Naive thymus-derived CD8-positive, alpha-beta T cell (primary cell): ENCODE measurements at places on chromosomes 12 and 14.

DNA sequence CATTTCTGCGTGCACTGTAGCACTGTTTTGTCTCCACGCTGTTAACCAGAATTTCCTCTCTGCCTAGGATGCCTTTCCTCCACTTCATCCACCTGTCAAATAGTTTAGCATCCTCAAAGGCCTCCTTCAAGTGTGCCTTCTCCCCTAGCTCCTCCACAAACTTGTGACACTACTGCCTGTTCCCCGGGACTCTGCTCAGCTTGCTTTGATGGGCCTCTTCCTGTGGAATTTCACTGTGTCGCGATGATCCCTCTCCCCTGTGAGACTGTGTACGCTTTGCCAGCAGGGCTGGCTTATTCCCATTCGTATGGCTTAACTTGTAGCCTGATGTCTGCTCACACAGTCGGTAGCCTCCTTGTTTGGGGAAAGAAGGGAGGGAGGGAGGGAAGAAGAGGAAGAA is 426.8 kb downstream of the VRK1 start:
- DNase-seq: no peak

GRCh38 chr12:47156167-47156736 is 76.5 kb upstream of the AMIGO2 start:
- DNase-seq: peak; percentile 14

- no peak for DNase-seq
Observed at GRCh38 chr14:96417254-96417653, 25.3 kb downstream of the AK7 start.

DNA sequence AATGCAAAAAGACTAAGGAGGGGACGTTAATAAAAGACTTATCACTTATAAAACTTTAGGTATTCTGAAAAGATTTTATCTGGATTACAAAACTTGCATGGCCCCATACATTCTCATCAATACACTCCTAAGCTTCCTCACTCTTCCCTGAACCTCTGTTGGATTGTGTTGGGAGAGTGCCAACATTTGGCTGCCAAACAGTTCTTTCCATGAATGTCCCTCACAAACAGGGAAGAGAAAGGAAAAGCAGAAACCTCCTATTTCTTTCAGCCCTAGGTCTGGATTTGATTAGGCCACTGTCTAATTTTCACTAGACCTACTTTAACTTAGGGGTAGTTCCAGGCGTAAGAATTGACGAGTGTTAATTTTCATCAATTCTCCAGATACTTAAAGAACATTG is 11.7 kb downstream of the PTHLH start:
- DNase-seq: no peak

DNA sequence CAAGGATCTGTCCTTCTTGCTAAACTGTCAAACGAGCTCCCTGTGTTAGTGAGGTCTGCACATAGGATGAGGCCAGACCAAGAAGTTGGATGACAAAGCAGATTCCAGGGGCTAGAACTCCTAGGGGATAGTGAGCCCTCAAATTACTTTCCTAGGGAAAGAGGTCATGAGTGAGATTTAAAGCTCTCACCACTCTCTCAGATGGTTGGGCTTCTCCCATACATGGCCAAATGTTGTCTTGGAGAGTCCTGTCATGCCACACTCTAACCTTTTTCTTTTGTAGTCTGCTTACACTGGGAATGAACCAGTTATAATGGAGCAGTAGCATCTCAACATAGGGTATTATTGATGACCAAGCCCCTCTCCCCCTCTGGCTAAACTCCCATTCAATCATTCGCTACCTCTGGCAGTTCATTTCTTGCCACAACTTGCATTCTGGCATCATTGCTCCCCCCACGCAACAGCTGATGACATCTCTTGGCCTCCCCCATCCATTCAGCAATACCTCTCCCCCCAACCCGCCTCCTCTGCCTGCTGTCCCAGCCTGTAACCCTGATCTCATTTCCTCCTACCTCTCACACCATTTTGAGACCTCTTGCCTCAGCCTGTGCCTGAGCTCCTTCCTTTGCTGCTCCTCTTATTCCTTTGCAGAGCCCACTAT is 64.7 kb upstream of the CISTR start:
- no peak for DNase-seq

GRCh38 chr14:68473794-68474193 is 319.1 kb downstream of the ZFP36L1 start:
- DNase-seq: no peak

DNA sequence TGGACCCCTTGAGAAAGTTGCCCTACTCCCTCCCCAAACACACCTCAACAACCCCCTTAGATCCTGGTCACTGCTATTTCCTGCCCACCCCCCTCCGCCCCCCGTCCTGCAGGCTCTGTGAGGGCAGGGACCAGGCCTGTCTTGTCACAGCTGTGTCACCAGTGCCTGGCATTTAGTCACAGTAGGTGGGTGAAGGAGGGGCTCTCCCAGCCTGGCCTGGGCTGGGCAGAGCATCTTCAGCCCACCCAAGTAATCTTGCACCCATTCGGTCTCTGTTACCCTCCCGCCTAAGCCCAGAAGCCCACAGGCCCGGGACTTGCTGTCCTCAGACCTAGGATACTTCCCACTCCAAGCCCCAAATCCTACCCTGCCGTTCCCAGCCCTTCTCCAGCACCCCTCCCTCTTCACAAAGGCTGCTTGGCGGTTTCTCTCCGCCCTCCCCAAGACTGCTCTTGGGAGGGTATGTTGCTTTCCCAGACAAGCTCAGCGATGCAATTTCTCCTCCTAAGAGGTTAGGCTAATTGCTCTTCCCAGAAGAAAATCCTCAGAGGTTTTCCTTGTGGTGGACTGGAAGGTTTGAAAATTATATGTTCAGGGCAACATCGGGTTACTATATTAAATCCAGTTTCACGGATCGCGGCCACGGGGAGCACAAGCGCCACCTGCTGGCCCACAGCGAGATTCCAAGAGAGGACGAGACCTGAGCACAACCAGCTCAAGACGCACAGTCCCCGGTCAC is 50.8 kb upstream of the ZFP36L1 start:
- DNase-seq: peak; percentile 71

DNA sequence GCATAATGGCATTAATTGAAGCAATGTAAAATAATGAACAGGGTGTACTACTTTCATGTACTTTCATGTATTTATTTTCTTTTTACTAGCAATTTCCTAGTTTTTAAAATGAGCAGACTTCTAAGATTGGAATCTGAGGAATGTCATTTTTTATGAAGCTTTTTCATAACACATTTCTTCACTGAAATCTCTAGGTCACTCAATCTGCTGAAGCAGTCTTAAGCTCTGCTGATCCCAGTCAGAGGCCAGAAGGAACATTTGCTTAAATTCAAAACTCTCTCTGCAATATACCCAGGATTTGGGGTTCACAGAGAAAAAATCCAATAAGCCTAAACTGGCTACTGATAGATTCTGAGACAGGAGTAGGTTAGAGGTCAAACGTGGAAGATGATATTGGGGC is 73.6 kb upstream of the CNTN1 start:
- no peak for DNase-seq

- no peak for DNase-seq
Observed at GRCh38 chr14:74205882-74206281, 33.4 kb upstream of the VSX2 start.

- no peak for DNase-seq
Observed at GRCh38 chr14:74506411-74506851, 12.9 kb downstream of the ISCA2 start.

GRCh38 chr14:102182936-102183619 is 43.4 kb downstream of the WDR20 start:
- DNase-seq: no peak

DNA sequence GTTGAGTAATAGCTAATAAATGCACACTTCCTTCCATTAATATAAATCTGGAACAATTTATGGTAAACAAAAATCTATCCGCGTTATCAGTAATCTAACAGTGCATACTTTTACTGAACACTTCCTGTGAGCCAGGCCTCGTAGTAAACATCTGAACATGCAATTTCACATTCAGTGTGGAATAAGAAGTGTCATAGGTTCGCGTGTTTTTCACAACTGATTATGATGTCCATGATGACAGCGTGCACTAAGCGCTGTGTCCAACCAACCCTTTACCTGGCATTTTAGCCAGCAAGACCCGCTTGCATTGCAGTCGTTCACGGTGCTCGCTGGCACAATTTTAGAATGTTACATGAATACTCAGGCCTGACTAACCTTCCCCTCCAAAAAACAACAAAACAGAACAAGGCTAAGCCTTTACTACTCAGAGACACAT is 2.1 kb downstream of the PNMA1 start:
- DNase-seq: peak; percentile 39

- no peak for DNase-seq
Observed at GRCh38 chr12:54624315-54625279, 10.1 kb downstream of the LACRT start.

GRCh38 chr14:62308891-62309290 is 546.7 kb downstream of the SNAPC1 start:
- DNase-seq: no peak

- DNase-seq: no peak
Observed at GRCh38 chr12:4285070-4285469, 11.5 kb downstream of the CCND2 start.

DNA sequence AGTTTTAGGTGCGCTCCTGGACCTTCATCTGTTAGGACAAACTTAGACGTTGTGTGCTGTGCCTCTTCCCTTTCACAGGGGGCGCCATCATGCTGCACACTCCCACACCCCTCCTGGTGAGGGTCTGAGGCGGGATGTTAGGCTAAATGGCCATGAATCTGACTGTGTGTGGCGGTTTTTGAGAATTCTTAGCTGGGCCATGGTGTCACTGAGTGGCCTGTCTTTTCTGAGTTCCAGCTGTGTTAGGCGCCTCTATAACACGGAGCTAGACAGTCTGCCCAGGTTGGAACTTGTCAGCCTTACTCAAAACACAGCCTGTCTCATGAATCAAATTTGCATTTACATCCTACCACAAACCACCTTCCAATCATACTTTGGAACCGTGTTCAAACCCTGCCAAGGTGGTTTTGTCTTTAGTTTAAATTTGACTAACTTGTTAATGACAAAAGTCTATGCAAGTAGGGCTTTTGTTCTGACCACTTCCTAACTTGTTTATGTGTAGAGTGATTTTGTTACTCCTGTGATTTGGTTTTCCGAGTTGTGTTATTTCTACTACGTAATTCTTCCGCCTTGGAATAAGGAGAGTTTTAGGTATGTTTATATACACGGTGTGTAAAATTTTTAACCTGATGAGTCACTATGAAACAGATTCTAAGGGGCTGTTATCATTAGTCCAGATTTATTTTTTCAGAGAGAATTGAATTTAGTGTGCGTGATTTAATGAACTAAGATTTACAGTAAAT is 19.6 kb downstream of the ACVR1B start:
- peak; percentile 14 for DNase-seq

- DNase-seq: no peak
Observed at GRCh38 chr12:62774794-62775193, 160.2 kb downstream of the PPM1H start.

- DNase-seq: no peak
Observed at GRCh38 chr12:26870491-26871419, 37.8 kb upstream of the ITPR2 start.

- DNase-seq: no peak
Observed at GRCh38 chr14:86243158-86243557, 713.2 kb downstream of the FLRT2 start.

DNA sequence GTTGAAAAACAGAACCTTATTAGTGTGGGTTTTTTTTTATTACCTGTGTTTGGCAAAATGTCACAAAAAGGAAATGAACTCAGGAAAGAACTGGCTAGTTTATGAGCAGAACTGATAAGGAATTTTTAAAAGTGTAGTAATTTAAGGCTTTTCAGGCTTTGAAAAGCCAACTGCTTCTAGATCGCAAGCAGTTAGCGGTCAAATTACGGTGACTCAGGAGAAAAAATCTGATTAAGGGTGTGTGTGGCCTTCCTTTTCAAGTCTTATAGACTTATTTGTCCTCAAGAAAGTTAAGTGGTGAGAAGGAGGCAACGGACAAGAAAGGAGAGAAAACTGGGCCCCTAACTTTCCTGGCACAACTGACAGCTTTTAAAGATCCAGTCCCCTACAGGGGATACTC is 33.4 kb downstream of the PDZRN4 start:
- DNase-seq: no peak

- DNase-seq: no peak
Observed at GRCh38 chr12:65229441-65229840, 49.0 kb upstream of the MSRB3 start.

- DNase-seq: peak; percentile 58
Observed at GRCh38 chr14:105056303-105056831, 8.9 kb downstream of the GPR132 start.

DNA sequence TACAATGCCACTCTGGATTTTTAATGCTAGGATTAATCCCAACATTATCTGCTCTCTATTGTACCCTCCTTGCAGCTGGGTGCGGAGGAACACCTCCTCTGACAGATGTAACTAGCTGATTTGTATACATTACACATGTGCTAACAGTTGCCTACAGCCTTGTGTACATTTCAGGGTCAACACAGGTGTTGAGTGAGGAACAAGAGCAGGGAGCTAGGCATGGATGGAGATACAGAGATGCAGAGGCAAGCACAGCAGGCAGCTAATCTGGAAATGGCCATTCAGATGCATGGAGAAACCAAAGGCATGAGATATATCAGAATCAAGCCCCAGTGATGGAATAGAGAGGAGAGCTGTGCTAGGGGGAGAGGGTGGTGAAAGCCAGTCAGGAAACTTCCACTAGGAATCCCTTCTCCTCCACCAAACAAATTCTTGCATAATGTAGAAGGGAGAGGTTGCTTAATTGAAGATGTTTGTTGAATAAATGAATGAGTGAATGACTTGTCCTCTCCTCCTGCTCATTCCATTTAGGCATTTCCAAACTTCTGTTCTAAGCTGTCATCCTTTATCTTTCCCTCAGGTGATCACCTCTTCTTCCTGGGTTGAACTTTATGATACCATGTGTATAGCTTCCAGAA is 313.2 kb downstream of the ATP23 start:
- DNase-seq: no peak

DNA sequence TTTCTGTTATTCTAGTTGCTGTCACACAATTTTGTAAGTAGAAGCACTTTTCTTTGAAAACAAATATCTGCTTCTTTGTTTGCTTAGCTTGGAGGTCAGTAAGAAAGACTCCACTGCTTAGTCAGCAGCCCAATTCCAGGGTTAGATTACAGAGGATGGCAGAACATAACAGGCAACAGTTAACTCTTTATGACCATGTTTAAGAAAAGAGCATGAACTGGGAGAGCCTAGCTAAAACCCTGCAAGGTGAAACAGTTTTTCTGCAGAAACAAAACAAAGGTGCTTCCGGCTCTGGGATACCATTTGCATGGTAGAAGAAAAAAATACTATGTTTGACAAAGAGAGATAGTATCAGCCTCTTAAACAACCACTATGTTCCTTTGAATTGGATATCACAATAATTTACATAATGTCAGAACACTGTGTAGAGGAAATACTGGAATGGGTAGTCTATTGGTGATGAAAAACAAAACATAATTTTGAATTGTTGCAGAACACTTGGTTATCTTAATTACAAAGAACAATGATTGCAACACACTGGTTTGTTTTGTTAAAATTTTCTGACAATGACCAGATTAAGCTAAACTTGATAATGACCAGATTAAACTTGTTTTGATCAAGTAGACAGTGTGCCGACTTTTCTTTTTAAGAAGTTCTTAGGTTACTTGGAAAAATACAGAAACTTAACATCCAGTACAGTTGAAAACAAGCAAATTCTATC is 22.4 kb upstream of the PPM1H start:
- DNase-seq: no peak
